ENCODE measurements at places on chromosomes 7 and 10. TPM values are rescaled to one million over a fixed set of nuclear protein-coding genes. Genes with fewer than 3 reads are reported as not detected.

The TFR2 gene
- 0.04 TPM for total RNA-seq

The CYP3A7 gene
- not detected for total RNA-seq

The FKBP6 gene
- total RNA-seq, result not detected

The STARD3NL gene
- total RNA-seq, result 41.2 TPM

The ANKRD16 gene
- total RNA-seq, result 8.9 TPM

The ABCB1 gene
- total RNA-seq, result 8.6 TPM

The FRMPD2 gene
- not detected for total RNA-seq

The COA1 gene
- 153 TPM for total RNA-seq

The ASZ1 gene
- total RNA-seq, result not detected

The C10orf143 gene
- total RNA-seq, result 1.4 TPM

The CALML5 gene
- not detected for total RNA-seq

The TNS3 gene
- total RNA-seq, result 31.9 TPM

The SMARCD3 gene
- 15.9 TPM for total RNA-seq

The CYP2C18 gene
- 0.23 TPM for total RNA-seq

The RADIL gene
- total RNA-seq, result not detected

The DGKI gene
- total RNA-seq, result under 0.01 TPM

The ANKRD22 gene
- total RNA-seq, result not detected

The CYP3A5 gene
- 0.11 TPM for total RNA-seq

The ADRB1 gene
- 1.1 TPM for total RNA-seq

The TMEM229A gene
- total RNA-seq, result not detected

The TMEM130 gene
- 0.15 TPM for total RNA-seq

The MKI67 gene
- total RNA-seq, result 83.6 TPM

The ANLN gene
- total RNA-seq, result 107 TPM

The NUDT13 gene
- total RNA-seq, result 1.3 TPM

The GPNMB gene
- total RNA-seq, result 26.3 TPM

The LDB1 gene
- 41.8 TPM for total RNA-seq

The FRMD4A gene
- 66.7 TPM for total RNA-seq

The COL17A1 gene
- total RNA-seq, result 3.7 TPM

The MRC1 gene
- total RNA-seq, result not detected

The KCP gene
- total RNA-seq, result not detected

The PAX2 gene
- total RNA-seq, result not detected

The CCDC3 gene
- 0.50 TPM for total RNA-seq

The SEMA3E gene
- 0.61 TPM for total RNA-seq

The AGMO gene
- total RNA-seq, result 11.9 TPM

The CALML3 gene
- total RNA-seq, result not detected

The PRF1 gene
- total RNA-seq, result not detected

The NAT16 gene
- total RNA-seq, result 0.11 TPM

The MAT1A gene
- 0.19 TPM for total RNA-seq

The SPDYE8 gene
- total RNA-seq, result not detected

The ABCA13 gene
- total RNA-seq, result 1.0 TPM

The PON1 gene
- total RNA-seq, result not detected

The PRPS1L1 gene
- total RNA-seq, result not detected

The TRIM73 gene
- total RNA-seq, result 1.7 TPM

The KCNMA1 gene
- 13.5 TPM for total RNA-seq

The TBC1D12 gene
- 7.3 TPM for total RNA-seq

The NUB1 gene
- total RNA-seq, result 81.8 TPM

The SLC26A5 gene
- not detected for total RNA-seq

The GBX1 gene
- total RNA-seq, result not detected

The ALOX5 gene
- total RNA-seq, result not detected

The INSIG1 gene
- total RNA-seq, result 48.5 TPM

The TBX20 gene
- total RNA-seq, result 2.2 TPM

The MOGAT3 gene
- not detected for total RNA-seq

The SERPINE1 gene
- 1.4 TPM for total RNA-seq

The ANKRD2 gene
- 0.37 TPM for total RNA-seq

The FAM24B gene
- 8.2 TPM for total RNA-seq

The CPA1 gene
- total RNA-seq, result not detected

The RNF32 gene
- 0.30 TPM for total RNA-seq

The FGFR2 gene
- 0.53 TPM for total RNA-seq
